ENCODE measurements at places on chromosomes 11 and 22.

- DNase-seq: no peak
These were observed 7.8 kb downstream of the GRAMD4 start for GRCh38 chr22:46627806-46628482.

- DNase-seq: no peak
These were observed 2.6 kb downstream of the KCNK7 start for GRCh38 chr11:65592858-65593517.

- DNase-seq: peak; percentile 84
These were observed 8.7 kb downstream of the SPTBN2 start for GRCh38 chr11:66720223-66720898.

GRCh38 chr11:45777127-45777969 is 27.6 kb upstream of the SLC35C1 start:
- DNase-seq: no peak

- DNase-seq: no peak
These were observed 129.5 kb upstream of the PITPNB start for GRCh38 chr22:28048529-28048928.

DNA sequence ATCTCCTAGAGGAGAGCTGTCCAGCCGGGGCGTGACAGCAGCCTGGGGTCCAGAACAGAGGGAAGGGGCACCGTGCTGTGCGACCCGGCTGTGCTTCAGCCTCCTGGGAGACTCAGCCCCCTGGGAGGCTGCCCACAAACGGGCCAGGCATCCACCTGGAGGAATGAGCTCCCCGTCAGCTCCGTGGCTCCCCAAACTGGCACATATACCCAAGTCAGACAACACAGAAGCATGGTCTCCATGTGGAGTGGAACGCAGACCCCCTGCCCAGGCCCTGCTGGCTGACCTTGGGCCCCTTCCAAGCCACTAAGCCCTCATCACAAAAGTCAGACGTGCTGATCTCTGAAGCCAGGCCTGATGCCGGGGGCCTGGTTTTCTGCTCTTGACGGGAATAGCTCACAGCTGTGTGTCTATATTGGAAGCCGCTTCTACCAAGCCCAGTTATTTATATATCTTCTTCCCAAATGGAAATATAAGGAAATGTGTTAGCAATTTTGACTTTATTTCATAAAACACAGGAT is 91.7 kb downstream of the BRD1 start:
- no peak for DNase-seq

GRCh38 chr11:92859156-92859690 is 110.2 kb upstream of the MTNR1B start:
- no peak for DNase-seq

- no peak for DNase-seq
These were observed 93.8 kb upstream of the BLID start for GRCh38 chr11:122209619-122210366.

DNA sequence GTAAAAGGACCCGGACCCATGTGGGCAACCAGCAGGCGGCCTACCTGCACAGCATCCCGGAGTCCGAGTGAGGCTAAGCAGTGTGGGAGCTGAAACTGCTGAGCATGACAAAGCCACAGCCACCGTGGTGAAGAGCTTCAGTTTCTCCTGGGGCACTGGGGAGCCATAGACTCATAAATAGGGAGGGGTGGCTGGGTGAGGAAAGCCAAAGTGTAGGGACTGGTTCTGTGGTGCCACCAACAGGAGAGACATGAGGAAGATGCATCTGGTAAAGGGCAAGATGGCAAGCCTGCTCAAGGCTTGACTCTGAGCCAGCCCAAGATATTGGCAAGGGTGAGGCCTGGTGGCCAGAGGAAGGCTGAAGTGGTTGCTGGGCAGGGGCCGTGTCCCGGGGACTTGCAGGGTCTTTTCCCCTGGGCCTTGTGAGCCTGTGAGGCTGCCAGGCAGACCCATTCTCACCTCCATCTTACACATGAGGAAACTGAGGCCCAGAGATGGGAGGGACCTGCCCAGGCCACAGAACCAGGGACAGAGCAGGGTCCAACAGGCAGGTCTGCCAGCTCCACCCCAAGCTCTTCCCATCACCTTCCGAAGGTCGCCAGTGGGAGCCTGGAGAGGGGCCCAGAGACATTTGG is 30.4 kb downstream of the CYTH4 start:
- no peak for DNase-seq

- DNase-seq: no peak
These were observed 142.7 kb upstream of the CTSC start for GRCh38 chr11:88480223-88480622.

DNA sequence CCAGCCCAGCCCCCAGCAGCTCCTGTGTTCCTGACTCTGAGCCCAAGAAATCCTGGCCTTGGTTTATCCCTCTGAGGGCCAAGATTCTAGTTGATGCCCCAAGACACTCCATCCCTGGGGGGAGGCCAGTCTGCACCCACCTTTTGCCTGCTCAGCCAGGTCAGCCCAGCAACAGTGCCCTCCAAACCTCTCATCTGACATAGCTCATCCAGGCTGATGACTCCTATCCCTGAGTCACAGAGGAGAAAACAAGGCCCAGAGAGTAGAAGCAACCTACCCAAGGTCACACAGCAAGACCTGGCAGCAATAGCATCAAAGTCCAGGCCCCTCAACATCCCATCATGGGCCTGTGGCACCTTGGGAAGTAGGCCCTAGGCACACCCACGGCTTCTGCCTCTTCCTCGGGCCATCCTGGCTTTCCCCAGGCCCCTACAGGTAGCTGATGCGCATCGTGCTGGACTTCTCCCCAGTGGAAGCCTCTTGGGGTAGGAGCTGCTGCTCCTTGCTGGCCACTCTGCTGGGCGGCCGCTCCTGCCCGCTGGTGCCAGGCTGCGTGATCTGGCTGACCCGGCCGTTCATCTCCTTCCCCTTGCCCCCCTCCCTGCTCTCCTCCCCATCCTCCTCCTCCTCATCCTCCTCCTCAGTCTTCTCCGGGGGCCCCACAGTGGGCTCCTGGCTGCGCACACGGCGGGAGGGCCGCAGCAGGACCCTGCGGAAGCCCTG is 6.0 kb downstream of the SSTR3 start:
- no peak for DNase-seq

DNA sequence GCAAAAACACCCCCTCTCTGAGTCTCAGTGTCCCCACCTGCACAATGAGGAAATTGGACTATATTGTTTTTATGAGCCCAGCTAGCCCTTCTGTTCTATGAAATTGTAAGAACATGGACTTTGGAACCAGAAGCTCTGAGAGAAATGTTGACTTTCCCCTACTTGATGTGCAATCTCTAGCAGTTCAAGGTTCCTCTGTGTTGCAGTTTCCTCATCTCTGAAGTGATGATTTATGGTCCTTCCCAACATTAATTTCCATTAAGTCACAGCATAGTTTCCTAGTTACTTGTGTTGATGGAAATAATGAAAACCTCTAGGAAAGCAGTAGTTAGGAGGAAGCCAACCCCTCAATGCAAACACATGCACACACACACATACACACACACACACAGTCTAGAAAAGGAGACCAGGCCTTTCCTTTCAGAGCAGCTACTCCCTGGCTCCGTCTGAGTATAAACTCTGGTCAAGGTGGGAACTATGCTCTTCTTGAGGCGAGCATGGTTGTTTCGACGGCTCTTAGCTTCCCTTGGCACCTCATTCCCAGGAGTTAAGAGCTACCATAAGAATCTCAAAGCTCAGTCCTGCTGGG is 518.4 kb downstream of the SOX6 start:
- no peak for DNase-seq

DNA sequence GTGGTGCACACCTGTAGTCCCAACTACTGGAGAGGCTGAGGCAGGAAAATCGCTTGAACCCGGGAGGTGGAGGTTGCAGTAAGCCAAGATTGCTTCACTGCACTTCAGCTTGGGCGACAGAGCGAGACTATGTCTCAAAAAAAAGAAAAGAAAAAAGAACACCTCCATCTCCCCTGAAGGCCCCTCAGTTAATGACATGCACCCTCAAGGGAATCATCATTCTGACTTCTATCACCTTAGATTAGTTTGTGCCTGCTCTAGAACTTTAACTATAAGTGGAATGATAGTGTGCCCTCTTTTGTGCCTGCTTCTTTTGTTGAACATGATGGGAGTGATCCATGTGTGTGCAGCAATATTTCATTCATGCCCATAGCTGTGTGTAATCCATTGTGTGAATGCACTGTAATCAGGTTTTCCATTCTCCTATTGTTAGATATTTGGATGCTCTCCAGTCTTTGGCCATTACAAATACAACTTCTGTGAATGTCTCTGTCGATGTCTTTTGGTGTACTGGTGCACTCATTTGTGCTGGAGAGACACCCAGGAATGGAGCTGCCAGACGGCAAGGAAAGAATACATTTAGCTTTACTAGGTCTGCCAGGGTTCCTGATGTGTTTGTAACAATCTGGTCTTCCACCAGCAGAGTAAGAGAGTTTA is 883 bp upstream of the VPREB3 start:
- DNase-seq: no peak

DNA sequence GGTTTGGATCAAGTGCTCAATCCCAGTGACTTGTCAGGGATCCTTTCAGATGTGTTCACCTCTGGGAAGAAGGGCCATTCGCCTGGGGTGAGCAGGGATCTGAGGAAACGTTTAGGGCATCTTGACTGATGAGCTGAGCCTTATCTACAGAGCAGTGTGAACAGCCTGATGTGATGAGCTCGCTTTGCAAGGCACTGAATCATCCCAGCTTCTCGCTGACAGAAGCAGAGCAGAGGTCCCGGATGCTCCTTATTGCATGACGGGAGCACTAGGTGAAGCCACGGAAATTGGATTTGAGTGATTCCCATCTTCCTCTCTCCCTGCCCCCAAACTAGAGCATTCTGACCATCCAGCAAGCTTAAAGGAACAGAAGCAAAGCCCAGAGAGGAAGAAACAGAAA is 46.5 kb downstream of the SEZ6L start:
- DNase-seq: no peak

DNA sequence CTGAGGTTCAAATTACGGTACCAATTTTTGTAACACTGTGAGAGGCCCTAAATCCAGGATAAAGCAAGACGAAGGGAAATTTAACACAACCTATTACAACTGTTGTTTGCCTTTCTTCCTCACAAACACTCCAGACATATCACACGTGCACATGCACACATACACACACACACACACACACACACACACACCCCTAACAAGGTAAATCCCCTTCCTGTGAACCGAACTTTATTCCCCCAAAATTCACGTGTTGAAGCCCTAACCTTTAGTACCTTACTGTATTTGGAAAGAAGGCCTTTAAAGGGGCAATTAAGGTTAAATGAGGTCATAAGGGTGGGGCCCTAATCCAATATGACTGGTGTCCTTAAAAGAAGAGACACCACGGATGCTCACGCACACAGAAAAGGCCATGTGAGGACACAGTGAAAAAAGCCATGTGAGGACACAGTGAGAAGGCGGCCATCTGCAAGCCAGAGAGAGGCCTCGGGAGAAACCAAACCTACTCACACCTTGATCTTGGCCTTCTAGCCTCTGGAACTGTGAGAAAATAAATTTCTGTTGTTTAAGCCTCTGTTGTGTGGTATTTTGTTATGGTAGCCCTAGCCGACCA is 1.8 kb downstream of the SERGEF start:
- DNase-seq: no peak

- no peak for DNase-seq
These were observed 10.4 kb upstream of the THY1 start for GRCh38 chr11:119433358-119433725.

DNA sequence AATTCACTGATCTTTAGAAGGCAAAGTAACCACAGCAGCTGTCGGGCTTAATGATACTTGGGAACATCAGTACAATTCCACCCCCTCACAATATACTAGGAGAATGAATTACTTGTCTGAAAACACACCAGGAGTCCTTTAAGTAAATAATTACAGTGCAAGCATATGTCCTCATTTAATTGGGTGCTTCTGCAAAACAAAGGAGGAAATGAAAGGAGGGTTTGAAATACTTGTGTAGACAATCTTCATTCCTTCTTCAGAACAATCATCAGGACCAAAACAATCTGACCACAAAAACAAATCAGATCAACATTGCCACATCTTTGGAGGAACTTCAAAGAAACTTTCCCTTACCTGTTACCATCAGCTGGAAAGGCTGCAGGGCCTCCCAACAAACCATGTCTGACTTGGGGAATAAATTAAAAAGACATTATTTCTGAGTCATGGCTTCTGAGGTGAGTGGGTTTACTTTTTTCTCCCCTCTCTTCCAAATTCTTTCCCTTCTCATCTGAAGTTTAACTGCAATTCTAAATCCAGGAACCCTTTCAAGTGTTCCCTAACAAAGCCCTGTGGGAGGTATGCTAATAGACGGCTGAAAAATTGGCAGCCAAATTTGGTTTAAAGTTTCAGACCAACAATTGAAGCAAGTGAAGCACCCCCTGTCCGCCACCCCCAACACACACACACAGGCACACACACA is 12.5 kb upstream of the CCDC117 start:
- DNase-seq: peak; percentile 33

DNA sequence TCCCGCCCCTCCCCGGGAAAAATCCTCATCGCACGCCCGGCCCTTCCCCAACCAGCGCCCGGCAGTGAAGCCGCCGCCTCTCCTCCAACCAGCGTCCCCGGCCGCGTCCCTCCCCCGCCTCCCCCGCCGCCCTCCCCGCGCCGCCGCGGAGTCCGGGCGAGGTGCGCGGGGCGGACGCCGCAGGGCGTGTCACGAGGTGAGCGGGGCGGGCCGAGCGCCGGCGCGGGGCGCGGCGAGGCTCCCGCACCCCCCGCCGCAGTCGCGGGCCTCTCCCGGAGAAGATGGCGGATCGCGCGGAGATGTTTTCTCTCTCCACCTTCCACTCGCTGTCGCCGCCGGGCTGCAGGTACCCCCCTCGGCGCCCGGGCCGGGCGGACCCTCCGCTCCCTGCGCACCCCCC is at the start of gene MAPK8IP2:
Gene MAPK8IP2 (plus strand): TSS at position 256 of the 400 bp plus-strand sequence. CDS start 26 bp downstream, at position 282.
- peak; percentile 74 for DNase-seq

GRCh38 chr11:23846902-23847422 is 649.9 kb upstream of the LUZP2 start:
- no peak for DNase-seq

DNA sequence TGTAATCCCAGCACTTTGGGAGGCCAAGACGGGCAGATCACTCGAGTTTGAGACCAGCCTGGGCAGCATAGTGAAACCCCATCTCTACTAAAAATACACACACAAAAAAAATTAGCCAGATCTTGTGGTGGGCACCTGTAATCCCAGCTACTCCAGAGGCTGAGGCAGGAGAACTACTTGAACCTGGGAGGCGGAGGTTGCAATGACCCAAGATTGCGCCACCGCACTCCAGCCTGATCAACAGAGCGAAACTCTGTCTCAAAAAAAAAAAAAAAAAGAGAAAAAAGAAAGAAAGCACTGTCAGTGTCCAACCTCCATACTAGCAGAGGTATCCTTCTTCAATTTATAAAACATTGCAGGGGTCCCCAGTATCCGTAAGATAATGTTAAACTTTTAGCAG is 17.8 kb downstream of the RAB6A start:
- DNase-seq: no peak

Data from head of caudate nucleus (tissue), 42 donors.